Body of pancreas (tissue), 4 donors: ENCODE measurements at places on chromosomes 16 and 17. TPM values are rescaled to one million over a fixed set of nuclear protein-coding genes. Genes with fewer than 3 reads are reported as not detected.

- H3K27me3 ChIP-seq = no peaks in the 10 kb centered on the region
- H3K36me3 ChIP-seq = no peaks in the 10 kb centered on the region
- H3K4me1 ChIP-seq = no peaks in the 10 kb centered on the region
- H3K4me3 ChIP-seq = no peak overlapping the region
- DNase-seq = no peak
- no peak overlapping the region for H3K27ac ChIP-seq
Observed at GRCh38 chr17:56641894-56642293, 48.4 kb downstream of the NOG start.

- H3K4me3 ChIP-seq = no peak overlapping the region
- H3K27ac ChIP-seq = no peak overlapping the region
- no peak for DNase-seq
- no peaks in the 10 kb centered on the region for H3K36me3 ChIP-seq
Observed at GRCh38 chr17:19737305-19738072, 10.6 kb downstream of the ALDH3A1 start.

DNA sequence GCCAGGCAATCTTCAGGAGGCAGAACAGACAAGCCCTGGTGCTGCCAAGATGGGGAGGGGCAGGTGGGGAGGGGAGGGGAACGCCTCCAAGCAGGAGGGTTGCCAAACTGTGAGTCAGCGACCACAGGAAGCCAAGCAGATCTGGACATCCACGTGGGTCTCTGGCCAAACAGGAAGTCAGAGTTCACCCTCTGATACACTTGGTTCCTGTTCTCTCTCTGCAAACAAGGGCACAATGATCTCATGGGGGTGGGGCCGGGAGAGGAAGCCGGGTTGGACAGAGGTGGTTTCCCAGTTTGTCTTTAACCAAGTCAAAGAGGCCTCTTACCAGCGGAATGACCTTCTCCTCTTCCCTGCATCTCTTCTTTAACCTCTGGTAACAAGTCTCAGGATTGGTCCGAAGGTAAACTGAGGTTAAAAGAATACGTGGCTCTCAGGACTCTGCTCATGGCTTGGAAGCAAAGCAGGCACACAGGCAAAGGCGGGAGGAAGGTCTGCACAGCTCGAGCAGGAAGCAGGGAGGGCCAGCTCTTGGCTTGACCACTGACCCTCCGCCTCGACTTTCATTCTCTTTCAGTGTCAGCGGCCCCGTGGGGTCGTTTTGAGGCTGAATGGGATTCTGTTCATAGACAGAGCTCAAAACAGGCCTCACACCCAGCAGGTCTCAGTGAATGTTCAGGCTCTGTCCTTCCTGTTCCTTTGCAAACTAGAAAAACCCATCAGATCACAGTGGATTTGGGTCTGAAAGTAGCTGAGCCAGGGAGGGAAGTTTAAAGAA lies 32.9 kb downstream of the TK2 start:
- H3K27ac ChIP-seq = peak overlapping the region; percentile 100
- no peaks in the 10 kb centered on the region for H3K36me3 ChIP-seq
- H3K4me1 ChIP-seq = peaks cover 51% of the 10 kb centered on the region
- H3K4me3 ChIP-seq = no peak overlapping the region
- H3K27me3 ChIP-seq = no peaks in the 10 kb centered on the region

DNA sequence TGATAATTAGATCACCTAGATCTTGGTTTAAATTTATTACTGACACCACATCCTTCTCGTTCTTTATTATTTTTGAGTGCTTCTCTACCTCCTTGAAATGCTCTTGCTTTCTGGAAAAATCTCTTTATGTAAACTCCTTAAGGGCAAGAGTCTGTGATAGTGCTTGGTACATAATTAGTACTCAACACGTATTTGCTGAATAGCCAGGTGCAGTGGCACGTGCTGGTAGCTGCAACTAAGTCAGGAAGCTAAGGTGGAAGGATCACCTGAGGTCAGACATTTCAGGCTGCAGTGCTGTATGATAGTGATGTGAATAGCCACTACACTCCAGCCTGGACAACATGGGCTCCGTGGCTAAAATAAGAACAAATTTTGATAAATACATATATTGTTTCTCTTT lies 63.0 kb downstream of the PPM1E start:
- no peaks in the 10 kb centered on the region for H3K4me1 ChIP-seq
- H3K27ac ChIP-seq = no peak overlapping the region
- no peaks in the 10 kb centered on the region for H3K27me3 ChIP-seq
- no peak overlapping the region for H3K4me3 ChIP-seq
- no peak for DNase-seq
- no peaks in the 10 kb centered on the region for H3K36me3 ChIP-seq

DNA sequence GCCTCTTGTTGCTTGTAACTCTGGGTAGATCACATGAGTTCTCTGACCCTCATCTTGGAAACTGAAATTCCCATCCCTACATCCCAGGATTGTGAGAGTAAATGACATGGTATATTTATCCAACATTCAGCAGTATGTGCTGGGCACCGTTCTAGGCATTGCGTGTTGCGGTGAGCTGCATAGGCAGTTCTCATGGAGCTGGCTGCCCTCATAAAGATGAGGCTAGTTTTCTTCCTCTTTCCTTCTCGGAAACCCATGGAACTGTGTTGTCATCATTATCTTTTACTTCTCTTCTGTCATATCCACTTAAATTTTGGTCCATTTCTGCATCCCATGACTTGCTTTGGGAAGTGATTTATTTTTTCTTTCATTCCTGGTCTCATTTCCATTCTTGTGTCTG lies 17.2 kb downstream of the CMIP start:
- no peaks in the 10 kb centered on the region for H3K36me3 ChIP-seq
- H3K4me3 ChIP-seq = no peak overlapping the region
- DNase-seq = no peak

DNA sequence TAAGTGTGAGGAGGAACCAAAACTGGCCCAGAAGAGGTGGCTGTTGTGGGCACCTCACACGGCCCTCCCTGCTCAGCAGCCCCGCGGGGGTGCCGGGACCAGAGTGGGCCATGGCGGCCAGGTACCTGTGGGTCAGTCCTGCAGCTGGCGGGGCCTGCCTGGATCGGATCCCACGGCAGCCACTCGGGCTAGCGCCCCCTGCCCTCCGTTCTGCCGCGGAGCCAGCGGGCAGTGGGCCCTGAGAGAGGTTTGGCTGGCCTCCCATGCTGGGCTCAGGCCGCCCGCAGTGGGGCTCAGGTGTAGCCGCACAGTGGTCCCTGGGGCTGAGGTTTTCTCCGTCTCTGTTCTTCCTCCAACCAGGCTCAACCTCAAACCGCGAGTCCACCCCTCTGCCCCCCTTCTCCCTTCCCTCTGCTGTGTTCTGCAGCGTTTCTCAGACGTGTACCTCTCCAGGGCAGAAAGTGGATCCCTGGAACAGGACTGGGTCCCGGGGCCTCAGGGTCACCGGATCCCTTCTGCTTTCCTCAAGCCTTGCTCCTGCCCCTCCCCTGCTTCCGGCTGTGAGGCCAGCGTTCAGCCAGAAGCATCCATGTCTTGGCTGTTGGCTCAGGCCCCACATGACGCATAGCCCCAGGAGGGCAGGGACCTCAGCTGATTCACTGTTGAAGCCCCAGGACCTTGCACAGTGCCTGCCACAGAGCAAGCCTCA lies 28.6 kb upstream of the ITGA3 start:
- peaks cover 14% of the 10 kb centered on the region for H3K4me1 ChIP-seq
- H3K27me3 ChIP-seq = no peaks in the 10 kb centered on the region
- H3K27ac ChIP-seq = no peak overlapping the region
- no peaks in the 10 kb centered on the region for H3K36me3 ChIP-seq
- H3K4me3 ChIP-seq = no peak overlapping the region

- no peak for DNase-seq
- no peaks in the 10 kb centered on the region for H3K27me3 ChIP-seq
- no peak overlapping the region for H3K4me3 ChIP-seq
- H3K36me3 ChIP-seq = no peaks in the 10 kb centered on the region
Observed at GRCh38 chr16:78823027-78823426, 723.6 kb downstream of the WWOX start.

DNA sequence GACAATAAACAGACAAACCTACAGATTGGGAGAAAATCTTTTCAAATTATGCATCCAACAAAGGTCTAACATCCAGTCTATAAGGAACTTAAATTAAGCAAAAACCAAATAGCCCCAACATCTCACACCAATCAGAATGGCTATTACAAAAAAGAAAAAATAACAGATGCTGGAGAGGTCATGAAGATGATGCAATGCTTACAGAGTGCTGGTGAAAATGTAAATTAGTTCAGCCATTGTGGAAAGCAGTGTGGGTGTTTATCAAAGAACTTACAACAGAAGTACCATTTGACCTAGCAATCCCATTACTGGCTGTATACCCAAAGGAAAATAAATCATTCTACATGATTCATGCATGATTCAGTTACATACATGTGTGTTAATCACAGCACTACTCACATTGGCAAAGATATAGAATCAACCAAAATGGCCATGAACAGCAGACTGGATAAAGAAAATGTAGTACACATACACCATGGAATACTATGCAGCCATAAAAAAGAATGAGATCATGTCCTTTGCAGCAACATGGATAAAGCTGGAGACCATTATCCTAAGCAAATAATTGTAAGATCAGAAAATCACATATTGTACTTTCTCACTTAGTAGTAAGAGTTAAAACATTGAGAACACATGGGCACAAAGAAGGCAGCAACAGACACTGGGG lies 223.9 kb upstream of the WSB1 start:
- H3K4me3 ChIP-seq = no peak overlapping the region
- no peaks in the 10 kb centered on the region for H3K4me1 ChIP-seq
- no peaks in the 10 kb centered on the region for H3K36me3 ChIP-seq
- no peaks in the 10 kb centered on the region for H3K27me3 ChIP-seq
- no peak for DNase-seq
- no peak overlapping the region for H3K27ac ChIP-seq

DNA sequence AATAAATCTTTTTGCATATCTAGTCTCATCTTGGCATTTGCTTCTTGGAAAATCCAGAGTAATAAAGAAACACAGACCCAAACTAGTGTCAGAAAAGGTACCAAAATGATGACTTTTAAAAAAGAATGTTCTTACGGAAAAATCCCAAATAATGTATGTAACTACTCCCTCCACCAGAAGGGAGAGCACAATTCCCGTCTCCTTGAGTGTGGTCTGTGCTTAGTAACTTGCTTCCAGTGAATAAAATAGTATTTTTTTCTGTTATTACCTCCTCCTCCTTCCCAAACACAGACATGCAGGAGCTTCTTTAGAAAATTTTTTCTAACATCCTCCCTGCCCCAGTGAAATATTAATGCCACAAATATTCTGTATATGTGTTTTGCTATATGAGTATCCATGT lies 358.1 kb downstream of the ZFHX3 start:
- no peak overlapping the region for H3K4me3 ChIP-seq
- no peaks in the 10 kb centered on the region for H3K27me3 ChIP-seq
- no peak overlapping the region for H3K27ac ChIP-seq
- no peak for DNase-seq
- no peaks in the 10 kb centered on the region for H3K36me3 ChIP-seq

- H3K36me3 ChIP-seq = no peaks in the 10 kb centered on the region
- peak; percentile 3 for DNase-seq
- H3K27me3 ChIP-seq = no peaks in the 10 kb centered on the region
- H3K4me1 ChIP-seq = no peaks in the 10 kb centered on the region
- H3K4me3 ChIP-seq = no peak overlapping the region
Observed at GRCh38 chr17:12463102-12463501, 202.6 kb upstream of the MYOCD start.

DNA sequence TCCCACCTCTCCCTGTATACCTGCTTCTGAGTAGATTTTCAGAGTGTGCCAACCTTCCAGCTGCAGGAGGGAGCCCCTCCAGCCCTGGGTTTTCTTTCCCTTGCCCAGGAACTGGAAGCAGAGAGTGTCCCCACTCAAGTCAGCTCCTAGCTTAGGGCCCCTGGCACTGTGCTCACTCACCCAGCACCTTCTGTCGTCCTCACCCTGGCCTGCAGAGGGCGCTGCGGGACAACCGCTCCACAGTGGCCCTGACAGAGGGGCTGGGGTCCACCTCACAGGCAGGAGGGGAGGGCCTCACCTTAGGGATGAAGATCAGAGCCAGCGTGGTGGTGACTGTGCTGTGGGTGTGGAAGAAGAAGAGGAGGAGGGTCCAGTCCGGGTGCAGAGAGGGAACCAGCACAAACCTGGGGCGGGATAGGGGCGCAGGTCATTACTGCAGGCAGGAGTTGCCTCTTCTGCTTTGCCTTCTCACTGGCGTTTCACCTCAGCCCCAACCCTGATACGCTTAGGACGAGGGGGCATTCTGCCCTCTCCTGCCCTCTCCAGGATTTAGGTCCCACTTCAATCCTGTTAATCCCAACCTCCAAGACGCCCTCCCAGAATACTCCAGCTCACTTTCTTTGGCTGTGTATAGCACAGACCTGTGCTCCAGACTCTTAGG lies 10.0 kb downstream of the GPR179 start:
- no peak for DNase-seq
- H3K4me3 ChIP-seq = no peak overlapping the region
- no peak overlapping the region for H3K27ac ChIP-seq
- H3K36me3 ChIP-seq = no peaks in the 10 kb centered on the region

DNA sequence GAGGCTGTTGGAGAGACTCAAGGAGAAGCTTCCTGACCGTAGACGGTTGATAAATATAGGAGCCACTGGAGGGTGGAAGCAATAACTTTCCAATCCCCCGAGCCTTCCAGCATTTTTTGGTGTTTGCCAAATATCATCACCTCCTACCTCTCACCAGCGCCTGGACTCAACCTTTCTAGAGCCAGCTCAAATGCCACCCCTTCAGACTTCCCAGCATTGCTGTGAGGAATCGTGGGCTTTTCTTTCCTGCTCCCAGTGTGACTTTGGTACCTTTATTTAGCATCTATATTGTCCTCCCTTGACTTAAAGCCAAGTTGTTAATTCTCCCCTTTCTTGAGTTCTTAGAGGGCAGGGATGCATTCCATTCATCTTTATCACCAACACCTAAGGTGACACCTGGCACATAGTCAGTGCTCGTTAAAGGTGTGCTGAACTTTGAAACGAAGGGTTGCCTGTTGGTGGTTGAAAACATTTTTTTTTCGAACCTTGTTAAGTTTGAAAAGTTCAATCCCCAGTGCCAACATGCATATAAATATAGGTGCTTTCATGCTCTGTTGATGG lies 35.3 kb upstream of the CCR7 start:
- H3K4me1 ChIP-seq = no peaks in the 10 kb centered on the region
- no peak overlapping the region for H3K27ac ChIP-seq
- H3K27me3 ChIP-seq = no peaks in the 10 kb centered on the region
- H3K4me3 ChIP-seq = no peak overlapping the region
- DNase-seq = no peak

GRCh38 chr17:2420176-2420575 lies 19.3 kb upstream of the MNT start:
- H3K36me3 ChIP-seq = no peaks in the 10 kb centered on the region
- no peaks in the 10 kb centered on the region for H3K27me3 ChIP-seq
- no peak for DNase-seq
- peaks cover 30% of the 10 kb centered on the region for H3K4me1 ChIP-seq
- no peak overlapping the region for H3K27ac ChIP-seq

Gene PRSS21
- total RNA-seq = 0.66 TPM

Gene CNGB1
- total RNA-seq = not detected

Gene ZACN
- total RNA-seq = not detected
